ENCODE measurements at places on chromosomes 7 and 10.

DNA sequence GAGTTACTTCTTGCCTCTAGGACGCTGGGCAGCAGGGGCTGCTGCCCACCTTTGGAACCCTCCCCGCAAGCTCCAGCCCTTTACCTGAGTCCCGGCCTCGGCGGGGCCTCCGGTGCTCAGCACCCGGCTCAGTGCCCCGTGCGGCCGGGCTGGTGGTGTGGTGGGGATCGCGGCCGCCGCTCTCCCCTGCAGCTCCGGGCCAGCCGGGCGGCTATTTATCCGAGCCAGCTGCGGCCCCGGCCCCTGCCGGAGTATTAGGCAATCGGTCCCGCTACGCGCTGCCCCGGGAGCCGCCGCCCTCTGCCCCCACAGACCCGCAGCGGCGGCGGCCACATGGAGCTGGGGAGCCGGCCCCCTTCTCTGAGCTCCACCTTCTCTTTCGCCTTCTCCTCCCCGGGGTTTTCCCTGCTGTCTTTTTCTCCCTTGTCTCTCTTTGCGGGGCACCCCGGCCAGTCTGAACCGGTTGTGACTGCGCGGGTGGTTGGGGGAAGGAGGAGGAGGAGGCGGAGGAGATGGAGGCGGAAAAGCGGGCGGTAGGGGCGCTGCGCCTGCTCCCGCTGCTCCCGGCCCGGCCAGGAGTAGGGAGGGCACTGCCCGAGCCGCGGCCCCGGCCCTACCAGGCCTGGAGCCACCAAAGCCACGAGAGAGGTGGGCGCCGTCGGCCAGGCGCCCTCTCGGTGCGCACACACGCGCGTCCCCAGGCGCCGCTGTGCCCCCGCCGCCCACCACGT lies at the start of gene SLC16A9:
TSS of gene SLC16A9 (minus strand) at position 456 of the 731 bp plus-strand sequence. CDS start 25,559 bp downstream, outside the sequence.
- DNase-seq = peak; percentile 90

- peak; percentile 71 for DNase-seq
These were observed 940 bp upstream of the PSD start for GRCh38 chr10:102419269-102420180.

DNA sequence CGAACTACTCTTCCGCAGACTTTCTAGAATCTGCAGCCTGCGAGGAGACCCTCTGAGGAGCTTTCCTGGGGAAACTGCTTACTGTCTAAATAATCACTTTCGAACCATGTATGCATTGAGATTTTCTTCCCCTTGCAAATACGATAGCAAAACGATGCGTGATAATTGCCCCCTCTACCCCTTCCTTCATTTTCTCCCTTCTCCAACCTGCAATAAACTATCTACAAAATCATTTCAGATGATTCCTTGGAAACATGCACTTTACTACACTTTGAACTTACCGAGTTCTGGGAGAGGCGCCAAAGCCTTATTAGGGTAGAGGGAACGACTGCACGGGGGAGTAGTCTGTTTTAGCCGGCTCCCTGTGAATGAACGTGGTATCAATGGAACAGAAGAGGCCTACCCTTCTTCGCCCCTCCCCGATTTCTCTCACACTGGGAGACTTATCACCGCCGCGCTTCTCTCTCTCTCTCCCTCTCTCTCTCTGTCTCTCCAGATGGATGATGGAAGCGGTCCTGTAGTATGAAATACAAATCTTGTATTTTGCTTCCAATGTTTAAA lies at the start of gene FGFBP3:
TSS of gene FGFBP3 (minus strand) at position 370 of the 561 bp plus-strand sequence. CDS start 517 bp downstream, outside the sequence.
- DNase-seq = no peak

DNA sequence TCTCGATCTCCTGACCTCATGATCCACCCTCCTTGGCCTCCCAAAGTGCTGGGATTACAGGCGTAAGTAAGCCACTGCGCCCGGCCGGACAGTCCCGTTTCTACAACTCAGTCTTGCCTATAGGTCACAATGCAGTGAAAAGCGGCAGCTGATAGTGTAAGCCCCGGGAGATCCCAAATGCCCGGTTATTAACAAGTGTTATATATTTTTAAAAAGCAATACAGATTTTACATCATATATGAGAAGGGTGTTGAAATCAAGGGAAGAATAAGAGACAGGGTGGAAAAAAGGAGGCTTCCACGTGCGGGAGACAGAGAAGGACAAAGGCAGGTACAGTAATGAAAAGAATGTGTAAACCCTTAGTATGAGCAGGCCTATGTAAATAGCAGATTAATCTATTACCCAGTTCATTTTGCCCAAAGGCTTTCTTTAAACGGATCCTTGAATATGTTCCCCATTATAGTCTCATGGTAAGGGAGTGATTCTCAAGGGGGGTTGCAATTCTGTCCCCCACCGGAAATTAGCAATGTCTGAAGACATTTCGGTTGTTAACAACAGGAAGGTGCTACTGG lies 170.8 kb downstream of the PDE1C start:
- DNase-seq = peak; percentile 33

DNA sequence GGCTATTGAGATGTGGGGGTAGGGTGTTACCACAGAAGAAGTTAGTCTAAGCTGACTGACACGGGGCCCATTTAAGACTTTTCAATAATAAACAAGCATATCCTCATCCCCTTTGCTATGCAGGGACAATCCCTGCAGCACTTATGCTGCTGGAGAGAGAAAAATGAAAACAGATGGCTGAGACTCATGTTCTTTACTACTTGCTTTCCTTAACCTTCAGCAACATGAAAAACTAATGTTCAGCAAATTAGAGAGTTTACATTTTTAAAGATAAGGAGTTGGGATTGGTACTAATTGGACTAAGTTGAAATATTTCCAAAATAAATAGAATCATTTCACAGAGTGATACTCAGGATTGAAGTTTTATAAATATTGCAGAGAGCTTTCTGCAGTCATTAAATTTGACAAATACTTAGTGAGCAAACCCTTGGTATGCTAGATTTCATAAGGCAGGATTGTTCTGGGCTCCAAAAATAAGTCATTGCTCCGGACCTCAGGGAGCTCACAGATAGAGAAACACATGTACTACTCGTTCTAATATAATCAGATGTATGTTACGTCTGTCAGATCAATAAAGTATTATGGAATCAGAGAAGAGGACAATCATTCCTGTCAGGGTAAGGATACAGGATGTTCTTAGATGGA lies 147.1 kb upstream of the LRRN3 start:
- DNase-seq = no peak

- DNase-seq = no peak
These were observed 191.3 kb downstream of the HECW1 start for GRCh38 chr7:43303740-43304241.

- no peak for DNase-seq
These were observed 11.8 kb upstream of the INSIG1 start for GRCh38 chr7:155285833-155286232.

GRCh38 chr10:93548376-93549071 lies 17.9 kb upstream of the FFAR4 start:
- DNase-seq = peak; percentile 56

DNA sequence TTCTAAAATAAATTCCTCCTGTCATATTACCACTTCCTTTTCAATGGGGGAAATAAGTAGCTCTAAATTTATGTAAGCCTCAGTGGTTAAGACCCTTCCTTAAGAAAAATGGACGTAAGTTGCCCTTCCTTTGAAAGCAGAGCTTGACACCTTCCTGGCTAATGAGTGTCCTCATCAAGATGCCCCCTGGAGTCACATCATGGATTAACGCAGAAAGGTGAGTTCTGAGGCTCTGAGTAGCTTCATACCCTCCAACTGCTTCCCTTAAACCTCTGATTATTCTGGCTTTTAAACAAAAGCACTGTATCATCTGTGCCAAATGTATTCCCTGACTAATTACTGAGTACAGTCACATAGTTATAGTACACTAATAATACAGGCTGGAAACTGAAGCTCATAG lies 14.7 kb downstream of the KCTD7 start:
- no peak for DNase-seq

DNA sequence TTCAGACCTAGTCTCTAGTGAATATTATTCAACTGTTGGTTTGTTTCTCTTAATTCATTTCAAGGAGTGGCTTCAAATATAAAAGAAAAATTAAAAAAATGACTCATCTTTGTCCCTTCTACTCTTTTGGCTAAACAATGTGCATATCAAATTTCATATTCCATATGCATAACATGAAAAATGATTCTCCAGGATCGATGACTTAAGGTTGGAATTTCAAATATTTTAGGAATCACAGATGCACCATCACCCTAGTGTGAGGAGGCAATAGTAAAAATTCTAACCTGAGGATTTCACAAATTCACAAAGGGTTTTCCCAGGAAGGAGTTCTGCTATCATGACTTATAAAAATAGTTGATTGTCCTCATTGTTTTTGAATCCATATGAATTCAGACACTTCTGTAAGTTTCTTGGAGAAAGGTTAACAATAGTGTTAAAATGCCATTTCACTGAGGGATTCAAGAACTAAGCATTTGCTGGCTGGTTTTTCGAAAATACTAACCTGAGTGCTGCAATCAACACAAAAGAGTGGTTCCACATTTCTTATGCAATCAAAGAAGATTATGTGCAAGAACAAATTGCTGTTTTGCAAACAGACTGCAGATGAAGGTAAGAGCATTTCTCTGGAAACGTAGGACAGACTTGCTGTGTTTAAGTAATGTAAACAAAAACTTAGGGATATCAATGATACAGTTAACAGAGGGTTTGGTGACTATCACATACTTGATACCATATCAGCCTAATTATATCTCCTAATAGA lies 547.5 kb upstream of the LRRTM3 start:
- no peak for DNase-seq

DNA sequence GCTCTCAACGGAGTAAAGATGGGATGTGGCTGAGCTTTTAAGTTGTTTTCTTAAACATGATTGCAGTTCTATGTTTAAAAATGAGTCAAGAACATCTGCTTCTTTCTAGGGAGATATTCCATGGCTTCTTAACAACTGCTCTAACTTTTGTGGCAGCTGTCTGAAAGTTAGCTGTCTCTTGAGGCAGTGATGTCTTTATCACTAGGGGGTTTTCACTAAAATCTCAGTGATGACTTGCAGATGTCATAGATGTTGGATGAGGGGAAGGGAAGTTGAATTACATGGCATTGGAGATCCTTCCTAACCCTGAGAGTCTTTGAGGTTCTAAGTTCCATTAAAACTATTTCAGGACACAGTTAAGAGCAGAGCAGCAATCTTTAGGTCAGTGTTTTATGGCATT lies 43.5 kb downstream of the PRKG1 start:
- DNase-seq = no peak

- peak; percentile 65 for DNase-seq
These were observed 687.8 kb downstream of the IPMK start for GRCh38 chr10:57579926-57580325.
